ENCODE measurements at places on chromosomes 11 and 22.
A peak's percentile ranks its signal among the peaks of the same experiment; 100 is the strongest.

GRCh38 chr22:36329254-36330078 lies 58.3 kb downstream of the MYH9 start:
- peak; percentile 91 for DNase-seq

GRCh38 chr11:134082990-134083389 lies 14.1 kb downstream of the JAM3 start:
- no peak for DNase-seq

- no peak for DNase-seq
These were observed 37.4 kb downstream of the PRDM10 start for GRCh38 chr11:129965248-129965647.

- no peak for DNase-seq
These were observed 9.1 kb upstream of the PGA3 start for GRCh38 chr11:61194169-61194671.

DNA sequence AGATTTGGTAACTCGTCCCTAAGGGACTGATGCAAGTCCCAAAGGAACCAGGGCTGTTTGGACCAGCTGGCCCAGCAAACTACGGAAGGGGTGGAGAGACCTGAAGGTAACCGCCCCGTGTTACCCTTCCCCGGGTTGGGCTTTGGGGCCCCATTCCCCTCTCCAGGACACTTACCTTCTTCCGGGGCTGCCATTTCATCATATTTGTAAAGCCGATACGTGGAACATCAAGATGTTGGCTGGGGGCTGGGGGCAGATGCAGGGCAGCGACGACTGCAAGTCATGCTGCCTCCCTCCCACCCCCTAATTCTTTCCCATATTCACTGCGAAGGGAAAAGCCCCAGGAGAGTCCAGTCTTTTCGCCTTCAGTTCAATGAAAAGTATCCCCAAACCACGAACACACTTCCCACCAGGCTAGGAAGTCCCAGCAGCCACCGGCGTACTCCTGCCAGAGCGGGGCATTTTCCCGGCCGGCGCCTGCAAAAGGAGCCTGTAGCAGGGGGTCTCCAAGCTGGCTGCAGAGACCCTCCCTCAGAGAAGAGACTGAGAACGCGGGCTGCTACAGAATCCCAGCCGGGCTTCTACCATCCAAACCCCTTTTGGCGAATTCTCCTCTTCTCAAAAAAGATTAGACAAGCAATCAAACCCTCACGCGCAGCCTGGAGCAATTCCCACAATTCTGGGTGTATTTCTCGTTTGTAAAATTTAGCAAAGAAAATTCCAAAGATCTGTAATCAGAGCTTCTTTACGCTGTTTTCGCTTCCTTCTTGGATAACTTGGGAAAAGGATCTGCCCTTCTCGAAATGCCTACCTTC lies 236.7 kb downstream of the TTC28 start:
- DNase-seq: peak; percentile 35

DNA sequence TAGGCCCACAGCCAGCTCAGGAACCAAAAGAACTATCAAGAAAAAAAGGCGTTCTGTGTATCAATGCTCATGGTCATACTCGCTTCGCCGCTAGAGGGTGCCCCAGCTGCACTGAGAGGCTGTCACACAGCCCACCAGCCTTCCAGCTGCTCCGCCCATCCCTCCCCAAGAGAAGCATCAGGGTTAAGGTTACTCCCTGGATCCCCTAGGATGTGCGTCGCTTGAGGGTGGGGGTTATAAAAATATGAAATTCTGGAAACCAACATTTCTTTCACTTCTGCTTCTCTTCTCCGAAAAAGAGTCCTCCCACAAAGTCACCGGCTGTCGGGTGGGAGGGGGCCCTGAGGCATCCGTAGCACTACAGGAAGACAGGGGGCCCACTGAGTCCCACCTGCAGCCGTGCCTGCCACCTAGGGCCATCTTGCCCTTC lies 1.7 kb downstream of the CBX6 start:
- peak; percentile 95 for DNase-seq

- DNase-seq: no peak
These were observed 1125.0 kb downstream of the BRD1 start for GRCh38 chr22:48702573-48703264.

- DNase-seq: peak; percentile 50
These were observed 9.1 kb downstream of the CTSF start for GRCh38 chr11:66559142-66559865.

DNA sequence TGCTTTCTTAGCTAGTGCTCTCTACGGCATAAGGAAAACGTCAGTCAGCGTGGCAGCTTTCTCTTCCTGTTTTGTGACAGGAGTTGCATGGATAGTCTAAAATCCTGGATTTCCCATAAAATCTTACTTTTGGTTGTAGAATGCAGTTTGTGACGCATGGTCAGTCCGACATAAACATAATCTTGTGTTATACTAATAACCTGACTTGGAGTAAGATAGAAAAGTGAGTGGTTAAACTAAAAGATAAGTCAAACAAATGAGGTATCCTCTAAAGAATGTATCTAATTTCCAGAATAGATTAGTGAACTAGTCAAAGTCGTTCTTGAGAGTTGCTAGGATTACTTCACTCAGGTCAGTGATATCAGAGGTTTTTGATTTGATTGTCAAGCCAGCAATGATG lies 157.6 kb downstream of the PGR start:
- DNase-seq: no peak

- no peak for DNase-seq
These were observed 12.3 kb upstream of the ARL14EP start for GRCh38 chr11:30310623-30311022.

DNA sequence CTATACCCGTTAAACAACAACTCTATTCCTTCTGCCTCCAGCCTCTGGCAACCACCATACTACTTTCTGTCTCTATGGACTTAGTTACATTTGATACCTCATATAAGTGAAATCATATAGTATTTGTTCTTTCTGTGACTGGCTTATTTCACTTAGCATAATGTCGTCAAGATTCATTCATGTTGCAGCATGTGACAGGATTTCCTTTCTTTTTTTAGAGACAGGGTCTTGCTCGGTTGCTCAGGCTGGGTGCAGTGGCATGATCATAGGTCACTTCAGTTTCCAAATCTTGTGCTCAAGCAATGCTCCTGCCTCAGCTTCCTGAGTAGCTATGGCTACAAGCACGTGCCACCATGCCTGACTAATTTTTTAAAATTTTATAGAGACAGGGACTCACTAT lies 29.4 kb upstream of the SORL1 start:
- DNase-seq: no peak

DNA sequence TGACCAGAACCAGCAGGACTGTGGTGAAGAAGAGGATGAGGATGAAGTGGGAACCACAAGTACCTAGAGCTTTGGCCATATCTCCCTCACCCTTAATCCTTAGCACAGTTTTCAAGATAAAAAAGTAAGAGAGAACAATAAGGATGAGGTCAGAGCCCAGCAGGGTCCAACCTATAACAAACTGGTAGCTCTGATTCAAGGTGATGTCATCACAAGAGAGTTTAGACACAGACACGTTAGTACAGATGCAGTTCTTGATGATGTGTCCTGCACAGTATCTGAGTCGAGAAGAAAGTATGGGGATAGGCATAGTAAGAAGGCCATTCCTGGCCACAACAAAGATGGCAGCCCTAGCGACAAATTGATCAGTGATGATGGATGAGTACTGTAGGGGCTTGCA lies 586 bp downstream of the OR56A5 start:
- no peak for DNase-seq

- no peak for DNase-seq
These were observed 195.4 kb downstream of the METTL15 start for GRCh38 chr11:28303477-28304191.

DNA sequence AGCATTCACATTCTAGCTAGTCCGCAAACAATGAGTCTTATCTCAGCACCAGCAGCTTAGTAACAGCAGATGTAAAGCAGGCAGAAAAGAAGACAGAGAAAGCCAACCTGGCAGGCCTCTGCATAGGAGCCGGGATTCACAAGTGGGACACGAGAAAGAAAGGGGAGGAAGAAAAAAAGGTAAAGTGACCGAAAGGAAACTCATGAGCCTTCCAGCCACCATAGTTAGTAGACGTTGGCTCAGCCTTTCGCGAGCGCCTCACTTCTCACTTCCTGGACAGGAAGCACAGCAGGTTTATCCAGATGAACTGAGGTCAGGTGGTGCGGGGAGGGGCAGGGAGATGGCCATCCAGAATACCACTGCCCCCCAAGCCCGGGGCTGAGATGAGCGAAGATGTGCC lies 19.7 kb upstream of the KAT5 start:
- no peak for DNase-seq

- no peak for DNase-seq
These were observed 102.1 kb downstream of the FBXO7 start for GRCh38 chr22:32576553-32577253.

DNA sequence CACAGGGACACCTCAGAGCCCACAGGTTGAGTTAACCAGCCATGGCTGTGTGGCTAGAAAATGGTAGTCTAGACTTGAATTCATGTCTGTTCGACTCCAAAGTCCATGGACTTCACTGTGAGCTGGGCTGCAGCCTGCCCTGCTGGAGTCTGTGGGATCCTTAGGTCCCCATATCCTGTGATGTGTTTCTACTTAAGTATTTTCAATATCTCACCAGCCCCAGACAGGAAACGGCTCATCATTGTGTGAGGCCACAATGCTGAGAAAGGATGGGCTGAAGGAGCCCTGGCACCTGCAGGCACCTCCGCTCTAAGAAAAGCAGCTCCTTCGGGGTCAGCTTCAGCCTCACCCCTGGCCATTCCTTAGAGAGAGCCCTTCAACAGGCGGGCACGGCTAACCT lies 93.1 kb downstream of the NAT10 start:
- no peak for DNase-seq

DNA sequence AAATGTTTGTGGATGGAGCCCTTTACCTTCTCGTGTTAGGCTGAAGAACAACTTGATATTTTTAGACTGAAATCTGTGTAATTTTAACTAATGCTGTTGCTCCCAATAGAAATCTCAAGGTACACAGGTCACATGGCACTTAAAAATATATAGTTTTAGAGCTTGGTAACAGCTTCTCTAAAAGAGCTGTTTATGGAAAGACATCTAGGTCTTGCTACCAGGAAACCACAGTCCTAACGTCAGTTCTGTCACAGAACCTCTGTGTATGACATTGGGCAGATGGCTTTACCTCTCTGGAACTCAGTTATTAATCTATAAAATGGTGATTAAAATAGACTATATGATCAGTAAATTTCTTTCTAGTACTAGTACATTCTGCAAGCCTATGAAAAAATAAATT lies 35.4 kb downstream of the PAK1 start:
- DNase-seq: no peak

DNA sequence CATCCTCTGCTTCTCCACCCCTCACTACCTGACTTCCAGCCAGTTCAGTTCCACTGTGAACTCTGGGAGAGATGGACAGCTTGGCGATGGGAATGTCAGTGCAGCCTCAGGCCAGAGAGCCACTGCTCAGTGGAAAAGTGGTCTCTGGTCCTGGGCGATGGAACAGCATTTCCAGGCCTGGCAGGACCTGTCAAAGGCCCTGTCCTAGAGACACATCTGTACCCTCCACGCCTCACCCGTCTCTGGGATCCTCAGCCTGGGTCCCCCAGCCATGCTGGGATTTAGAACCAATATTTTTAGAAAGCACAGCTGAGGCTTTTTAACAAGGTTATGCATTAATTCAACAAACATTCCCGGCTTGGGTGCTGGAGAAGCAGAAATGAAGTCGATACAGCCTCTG lies 165.7 kb downstream of the MN1 start:
- no peak for DNase-seq

GRCh38 chr11:60357771-60358170 lies 20.6 kb upstream of the MS4A7 start:
- DNase-seq: no peak

DNA sequence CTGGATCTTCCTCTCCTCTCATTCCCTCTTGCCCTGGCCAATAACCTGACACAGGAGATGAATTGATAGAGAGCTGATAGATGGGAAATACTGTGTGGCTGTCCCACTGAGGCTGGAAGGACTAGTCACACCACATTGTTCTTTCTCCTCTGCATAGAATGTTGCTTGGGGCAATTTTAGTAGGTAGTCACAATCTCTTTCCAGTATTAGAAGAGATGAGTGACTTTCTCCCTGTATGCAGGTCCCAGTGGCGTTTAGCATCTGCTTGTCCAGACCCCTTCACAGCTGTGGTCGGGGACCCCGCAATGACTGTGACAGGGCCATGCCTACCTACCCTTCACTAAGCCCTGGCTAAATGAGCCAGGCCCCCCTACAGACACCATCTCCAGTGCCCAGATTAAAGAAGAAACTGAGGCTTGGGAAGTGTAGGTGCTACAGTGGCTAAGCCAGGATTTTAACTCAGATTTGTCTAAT lies 24.0 kb upstream of the P2RY2 start:
- DNase-seq: no peak

GRCh38 chr11:47715082-47715669 lies at the start of gene AGBL2:
Gene AGBL2, minus strand, starts transcription at chr11:47715369. Its CDS starts 719 bp downstream, at chr11:47714650.
- DNase-seq: peak; percentile 92

- no peak for DNase-seq
These were observed 38.6 kb upstream of the LMO2 start for GRCh38 chr11:33930317-33931021.

GRCh38 chr11:64165481-64165841 lies 452 bp downstream of the MACROD1 start:
- peak; percentile 43 for DNase-seq

DNA sequence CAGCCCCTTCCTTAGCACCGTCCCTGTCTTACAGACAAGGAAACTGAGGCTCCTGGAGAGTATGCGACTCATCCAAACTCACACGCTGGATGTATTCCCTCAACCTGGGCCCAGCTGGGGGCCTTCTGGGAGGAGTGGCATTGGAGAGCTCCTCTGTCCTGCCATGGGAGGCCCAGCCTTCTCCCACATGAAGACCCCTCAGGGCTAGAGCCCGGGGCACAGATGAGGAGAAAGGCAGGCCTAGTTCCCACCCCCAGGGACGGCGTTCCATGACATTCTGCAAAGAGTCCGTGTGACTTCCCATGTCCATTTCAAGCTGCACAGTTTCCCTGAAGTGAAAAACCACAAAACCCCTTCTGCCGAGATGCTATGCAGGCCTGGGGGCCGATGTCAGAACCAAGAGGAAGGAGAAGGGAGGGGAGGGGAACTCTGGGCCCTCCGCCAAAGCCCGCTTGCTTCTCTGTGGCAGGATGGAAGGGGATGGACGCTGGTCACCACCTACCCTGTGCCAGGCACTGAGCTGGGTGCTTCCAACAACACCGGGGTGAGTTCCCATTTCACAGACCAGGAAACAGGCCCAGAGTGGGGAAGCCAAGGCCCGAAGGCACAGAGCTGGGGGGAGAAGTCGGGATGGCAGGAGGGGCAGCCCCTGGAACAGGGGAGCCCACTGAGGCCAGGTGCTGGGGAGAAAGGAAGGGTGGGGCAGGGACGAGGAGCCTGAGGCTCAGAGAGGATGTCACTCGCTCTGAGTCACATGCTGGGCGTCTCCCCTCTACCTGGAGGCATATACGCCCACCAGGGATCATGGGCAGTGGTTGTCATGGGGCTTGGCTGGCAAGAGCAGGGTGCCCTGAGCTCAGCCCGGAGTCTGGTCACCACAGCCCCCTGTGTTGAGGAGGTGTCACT lies 15.7 kb downstream of the RAC2 start:
- DNase-seq: peak; percentile 71

All from stimulated activated CD8-positive, alpha-beta memory T cell treated with anti-CD3 and anti-CD28 coated beads, Interleukin-4, amount 100 ng/mL, for 48 hours (primary cell).